ENCODE measurements at places on chromosomes 7 and 10. TPM values are rescaled to one million over a fixed set of nuclear protein-coding genes. Genes with fewer than 3 reads are reported as not detected.

TFEC gene
- 31.1 TPM for polyA plus RNA-seq

WNT8B gene
- 1.1 TPM for polyA plus RNA-seq

SHTN1 gene
- 26.4 TPM for polyA plus RNA-seq

GJD4 gene
- not detected for polyA plus RNA-seq

RNF133 gene
- polyA plus RNA-seq: 0.08 TPM

CUBN gene
- 256 TPM for polyA plus RNA-seq

SKIDA1 gene
- 10.3 TPM for polyA plus RNA-seq

PRKG1 gene
- polyA plus RNA-seq: 15.4 TPM

CALCR gene
- polyA plus RNA-seq: 1.1 TPM

FKBP6 gene
- 0.22 TPM for polyA plus RNA-seq

TMEM236 gene
- polyA plus RNA-seq: 0.19 TPM

PRPF18 gene
- polyA plus RNA-seq: 30.7 TPM

CNTNAP2 gene
- polyA plus RNA-seq: 29.0 TPM

MOGAT3 gene
- 0.96 TPM for polyA plus RNA-seq

FGFBP3 gene
- 2.0 TPM for polyA plus RNA-seq

PON3 gene
- polyA plus RNA-seq: 1.5 TPM
